ENCODE measurements at places on chromosomes 6 and 20.

GRCh38 chr6:73857341-73857890 lies 161.4 kb downstream of the CD109 start:
- no peak for DNase-seq

GRCh38 chr6:137697267-137697938 lies 169.7 kb upstream of the TNFAIP3 start:
- no peak for DNase-seq

DNA sequence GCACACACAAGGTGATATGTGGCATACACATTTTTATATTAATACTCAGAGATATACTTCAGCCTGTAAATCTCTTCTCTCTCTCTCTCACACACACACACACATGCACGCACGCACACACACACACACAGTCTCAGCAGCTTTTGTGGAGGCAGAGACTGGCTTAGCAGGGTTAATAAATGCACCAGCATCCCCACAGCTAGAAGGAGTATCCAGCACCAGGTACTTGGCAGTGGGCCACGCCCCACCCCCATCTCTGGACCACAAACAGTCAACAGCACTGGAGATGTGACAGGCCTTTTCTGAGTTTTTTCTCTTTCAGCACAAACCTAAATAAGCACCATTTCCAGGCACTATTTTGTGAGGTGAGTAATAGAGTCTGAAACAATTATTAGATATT lies 47.3 kb upstream of the LRFN2 start:
- no peak for DNase-seq

DNA sequence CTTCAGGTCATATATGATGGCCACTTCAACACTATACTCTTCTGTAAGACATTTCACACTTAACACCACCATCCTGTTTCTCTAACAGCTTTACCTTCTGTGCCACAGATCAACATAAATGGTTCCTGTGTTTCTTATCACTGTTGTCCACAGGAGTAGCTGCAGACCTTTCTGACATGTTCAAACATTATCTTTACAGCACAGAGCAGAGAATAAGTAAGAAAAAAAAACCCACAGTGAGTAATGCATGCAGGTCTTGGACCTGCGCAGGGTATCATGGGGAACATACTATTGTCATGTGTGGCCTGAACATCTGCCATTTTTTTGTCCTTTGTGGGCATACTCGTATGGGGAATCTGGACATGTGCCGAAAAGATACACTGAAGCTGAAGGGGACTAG lies 161.9 kb downstream of the KIF16B start:
- no peak for DNase-seq

- no peak for DNase-seq
Measured at GRCh38 chr20:34318609-34319443, 15.7 kb upstream of the AHCY start.

DNA sequence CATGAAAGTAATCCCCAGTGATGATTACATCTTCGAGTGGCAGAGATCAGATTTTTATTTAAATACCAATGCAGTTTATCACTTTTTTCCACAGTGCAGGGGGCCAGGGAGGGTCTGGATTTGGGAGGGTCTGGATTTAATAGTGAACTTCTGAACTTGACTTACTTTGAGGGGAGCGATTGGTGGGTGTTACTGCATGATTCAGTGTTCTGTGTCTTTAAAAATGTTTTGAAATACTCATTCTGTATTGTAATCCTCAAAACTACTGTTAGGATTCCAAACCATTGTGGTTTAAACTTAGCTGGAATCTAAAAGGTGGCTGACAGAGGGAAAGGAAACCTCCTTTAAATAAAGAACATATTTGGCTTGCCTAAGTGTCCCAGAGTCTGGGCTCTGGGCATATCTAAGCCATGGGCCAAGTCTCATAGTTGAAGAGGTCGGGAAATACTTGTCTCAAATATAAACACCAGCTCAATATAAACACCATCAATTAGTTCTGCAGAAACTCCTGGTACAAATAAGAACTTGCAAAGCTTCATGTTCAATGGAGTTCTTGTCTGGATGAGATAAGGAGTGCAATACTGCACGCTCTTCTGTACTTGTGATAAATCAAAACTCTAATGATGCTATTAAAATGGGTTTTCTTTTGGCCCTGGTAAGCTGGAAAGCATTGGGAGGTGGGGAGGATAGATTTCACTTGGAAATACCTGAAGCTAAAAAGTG lies 14.4 kb downstream of the JARID2 start:
- DNase-seq: no peak

- peak; percentile 4 for DNase-seq
Measured at GRCh38 chr6:152948150-152948768, 34.6 kb downstream of the FBXO5 start.

- no peak for DNase-seq
Measured at GRCh38 chr6:131561925-131562707, 10.9 kb upstream of the ARG1 start.

DNA sequence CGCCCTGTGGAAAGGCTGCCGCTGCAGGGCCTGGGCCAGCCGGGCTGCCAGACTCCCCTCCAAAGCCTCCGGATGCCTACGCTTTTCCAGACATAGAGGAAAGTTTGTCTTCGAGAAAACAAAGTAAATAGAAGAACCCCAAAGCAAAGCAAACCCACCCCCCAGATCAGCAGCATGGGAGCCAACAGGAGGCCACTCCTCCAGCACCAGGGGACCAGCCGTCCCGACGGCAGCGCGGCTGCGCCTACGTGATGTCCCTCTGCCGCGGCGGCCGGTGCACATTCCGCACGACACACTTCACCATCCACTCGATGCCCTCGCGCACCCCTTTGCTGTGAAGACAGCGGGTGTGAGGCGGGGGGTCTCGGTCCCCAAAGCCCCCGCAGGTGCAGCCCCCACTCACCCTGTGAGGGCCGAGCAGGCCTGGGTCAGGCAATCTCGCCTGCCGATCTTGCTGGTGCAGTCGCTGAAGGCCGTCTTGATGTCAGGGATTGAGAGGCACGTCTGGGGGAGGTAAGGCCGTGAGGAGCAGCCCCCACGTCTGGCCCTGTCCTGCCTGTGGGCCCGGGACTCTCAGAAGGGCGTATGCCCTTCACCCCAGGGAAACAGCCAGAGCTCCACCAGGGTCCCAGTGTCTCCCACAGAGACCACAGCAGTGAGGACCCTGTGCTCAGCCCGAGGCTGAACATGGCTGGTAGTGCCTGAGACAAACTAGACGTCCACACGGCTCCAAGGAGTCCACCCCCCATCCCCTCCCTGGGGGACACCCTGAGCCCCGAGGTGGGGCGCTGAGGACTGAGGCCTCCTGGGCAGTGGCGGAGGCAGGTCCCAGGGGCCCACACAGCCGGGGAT lies 4.0 kb downstream of the TNFRSF6B start:
- DNase-seq: no peak

GRCh38 chr6:92826633-92827032 lies 592.7 kb downstream of the EPHA7 start:
- no peak for DNase-seq

DNA sequence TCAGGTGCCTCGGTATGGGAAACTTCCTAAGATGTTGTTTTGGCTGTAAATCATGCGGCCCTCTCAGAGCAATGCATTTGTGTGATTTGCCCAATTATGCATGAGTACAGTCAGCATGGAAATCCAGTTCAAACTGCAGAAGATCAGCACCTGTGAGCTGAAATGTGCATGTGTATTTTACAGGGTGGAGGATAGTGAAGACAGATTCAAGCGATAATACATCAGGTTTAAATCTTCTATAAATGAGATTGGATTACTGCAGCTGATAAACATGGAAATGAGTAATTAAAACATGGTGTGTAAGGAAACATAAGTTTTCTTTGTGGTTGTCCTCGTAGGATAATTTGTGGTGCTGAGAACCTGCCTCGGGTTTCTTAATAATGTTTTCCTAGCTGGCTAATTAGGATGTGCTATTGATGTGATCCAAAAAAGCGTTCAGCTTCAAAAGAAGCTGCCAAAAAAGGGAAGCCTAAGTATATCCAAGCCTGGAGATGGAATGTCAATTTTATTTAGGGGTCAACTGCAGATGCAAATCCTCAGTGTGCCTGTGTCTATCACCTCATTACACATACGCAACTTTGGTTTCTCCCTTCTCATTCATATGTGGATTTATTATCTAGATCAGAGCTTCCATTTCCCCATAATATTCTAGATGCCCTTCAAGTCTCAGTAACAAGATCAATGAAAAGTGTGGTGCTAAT lies 117.1 kb upstream of the CCDC28A start:
- no peak for DNase-seq

GRCh38 chr6:87682310-87682709 lies 19.7 kb downstream of the AKIRIN2 start:
- no peak for DNase-seq
